ENCODE measurements at places on chromosomes 16 and 17.

GRCh38 chr17:8225813-8226535 lies 15.6 kb upstream of the AURKB start:
- DNase-seq = peak; percentile 57

DNA sequence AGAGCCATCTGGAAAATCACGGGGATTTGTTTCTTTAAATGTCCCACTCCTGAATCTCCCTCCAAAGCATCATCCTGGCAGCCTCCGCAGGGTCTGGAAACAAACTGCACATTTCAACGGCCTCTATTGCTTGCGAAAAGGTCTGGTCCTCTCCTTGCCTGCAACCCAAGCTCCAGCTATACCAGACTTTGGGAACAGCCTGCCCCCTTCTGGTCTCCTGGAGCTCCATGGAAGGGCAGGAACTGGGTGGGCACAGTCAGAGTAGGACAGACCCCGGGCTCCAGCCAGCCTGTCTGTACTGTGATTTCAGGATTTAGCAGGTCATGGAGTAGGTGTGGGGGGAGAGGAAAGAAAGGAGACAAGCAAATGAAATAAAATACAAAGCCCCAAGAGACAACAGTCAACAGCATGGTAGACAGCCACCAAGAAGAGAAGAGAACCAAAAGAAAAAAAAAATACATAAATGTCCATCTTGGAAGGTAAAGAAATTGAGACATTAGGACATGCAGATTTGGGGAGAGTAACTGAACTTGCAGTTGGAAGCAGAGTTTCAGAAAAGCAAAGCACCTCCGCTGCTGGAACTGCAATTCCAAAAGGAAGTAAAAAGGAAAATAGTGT lies 2.7 kb downstream of the XYLT1 start:
- peak; percentile 64 for DNase-seq

DNA sequence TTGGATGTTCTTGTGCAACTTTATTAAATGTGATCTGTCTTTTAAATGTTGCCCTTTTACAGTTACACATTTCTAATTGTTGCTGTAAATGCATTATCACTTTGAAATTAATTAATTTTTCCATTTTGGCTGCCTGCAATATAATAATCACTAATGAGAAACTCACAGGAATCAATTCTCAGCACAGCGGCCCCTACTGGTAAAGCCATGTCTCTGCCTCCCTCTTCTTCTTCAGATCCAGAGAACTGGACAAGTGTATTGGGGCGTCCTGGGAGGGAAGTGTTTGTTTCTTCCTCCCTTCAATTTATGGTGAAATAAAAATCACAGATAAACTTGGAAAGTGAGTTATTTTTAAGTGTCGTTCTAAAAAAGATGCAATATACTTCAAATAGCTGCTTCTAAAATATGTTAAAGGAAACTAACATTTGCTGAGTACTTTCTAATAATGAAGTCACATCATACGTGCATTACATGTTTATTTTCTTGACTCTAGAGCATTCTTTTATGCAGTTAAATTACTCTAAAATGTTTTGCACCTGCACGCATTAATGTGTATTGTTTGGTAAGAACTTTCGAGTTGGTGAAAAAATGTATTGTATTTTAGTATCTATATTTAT lies 338.0 kb downstream of the WWOX start:
- no peak for DNase-seq

DNA sequence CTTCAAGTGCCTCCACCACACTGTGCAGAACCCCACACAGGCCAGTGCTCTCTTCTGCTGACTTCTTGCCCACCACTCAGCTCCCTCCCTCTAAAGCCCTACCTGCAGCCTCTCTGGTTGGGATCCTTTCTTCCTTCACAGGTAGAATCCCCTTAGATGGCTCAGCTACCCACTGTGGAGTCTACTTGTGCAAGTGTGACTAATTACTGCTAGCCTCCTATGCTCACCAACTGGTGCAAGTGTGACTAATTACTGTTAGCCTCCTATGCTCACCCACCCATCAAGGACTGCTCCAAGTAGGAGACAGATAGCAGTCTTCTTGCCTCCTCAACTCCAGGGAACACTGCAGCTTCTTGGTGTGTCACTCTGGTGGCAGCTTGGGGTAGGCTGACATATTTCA lies 43.6 kb downstream of the TEX14 start:
- DNase-seq = no peak

GRCh38 chr17:30379303-30379902 lies 676 bp downstream of the CPD start:
- DNase-seq = no peak

DNA sequence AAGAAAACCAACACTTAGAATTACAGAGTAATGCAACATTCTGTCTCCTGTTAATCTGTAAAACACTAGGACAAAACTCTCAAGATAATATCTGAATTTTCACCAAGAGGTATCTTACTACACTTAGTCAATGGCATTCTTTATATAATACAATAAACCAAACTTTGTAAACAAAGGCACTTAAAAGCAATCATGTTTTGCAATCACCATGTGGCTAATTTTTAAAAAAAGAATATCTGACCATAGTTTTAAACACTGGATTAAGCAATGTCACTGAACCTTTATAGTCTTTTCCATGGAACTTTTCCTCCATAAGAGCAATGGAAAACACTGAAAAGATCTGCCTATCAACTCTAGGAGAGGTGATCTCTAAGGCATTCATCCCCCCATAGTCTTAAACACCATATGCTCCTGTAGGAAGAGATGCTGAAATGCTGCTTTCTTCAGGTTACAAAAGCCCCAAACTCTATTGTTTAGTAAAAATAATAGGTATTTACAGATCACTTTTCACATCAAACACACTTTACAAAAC lies 144.2 kb upstream of the CORO6 start:
- no peak for DNase-seq

- DNase-seq = no peak
These were observed 51.8 kb downstream of the TEKT5 start for GRCh38 chr16:10642964-10643363.

GRCh38 chr16:15054357-15055140 lies 1.3 kb downstream of the NTAN1 start:
- no peak for DNase-seq

DNA sequence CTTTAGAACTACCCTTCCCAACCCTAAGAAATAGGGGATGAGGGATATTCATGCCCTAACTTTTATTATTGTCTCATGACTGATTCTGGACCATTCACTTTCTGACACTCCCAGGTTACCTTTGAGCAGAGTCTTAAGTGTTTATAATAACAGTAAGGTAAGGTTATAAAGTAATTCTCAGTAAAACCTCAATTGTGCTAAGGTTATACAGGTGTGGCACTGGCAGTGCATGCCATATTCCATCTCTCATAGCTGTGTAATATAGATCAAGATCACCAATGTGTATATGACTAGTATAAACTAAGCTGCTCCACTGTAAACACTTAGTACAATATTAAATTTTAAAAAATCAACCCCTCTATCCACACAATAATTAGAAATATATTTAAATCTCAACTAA lies 89.1 kb downstream of the KCNJ2 start:
- no peak for DNase-seq

DNA sequence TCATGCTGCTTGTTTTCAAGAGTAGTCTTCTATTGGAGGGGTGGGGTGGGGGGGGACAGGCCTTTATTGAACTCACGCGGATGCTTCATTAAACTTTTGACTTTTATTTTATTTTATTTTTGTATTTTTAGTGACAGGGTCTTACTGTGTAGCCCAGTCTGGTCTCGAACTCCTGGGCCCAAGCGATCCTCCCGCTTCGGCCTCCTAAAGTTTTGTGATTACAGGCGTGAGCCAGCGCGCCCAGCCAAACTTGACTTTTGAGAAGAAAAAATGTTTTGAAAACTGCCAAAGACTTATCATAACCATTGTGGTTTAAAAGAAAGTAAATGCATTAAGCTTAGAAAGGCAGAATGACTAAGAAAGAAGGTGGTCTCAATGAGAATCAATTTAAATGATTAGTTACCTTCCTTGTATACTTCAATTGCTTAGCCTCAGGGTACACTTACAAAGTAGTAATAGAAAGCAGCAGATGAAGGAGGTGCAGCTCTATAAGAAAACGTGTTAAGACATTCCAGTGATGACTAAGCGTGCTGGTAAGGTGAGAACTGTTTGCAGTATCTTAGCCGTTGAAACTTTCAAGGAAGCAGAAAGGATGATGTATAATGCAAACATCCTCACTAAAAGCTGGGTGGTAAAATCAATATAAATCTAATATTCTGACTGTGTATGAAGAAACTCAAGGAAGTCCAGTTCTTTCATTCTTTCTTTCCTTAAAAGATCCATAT lies 1.2 kb downstream of the AP2B1 start:
- DNase-seq = no peak

- DNase-seq = no peak
These were observed 17.1 kb downstream of the ZNHIT3 start for GRCh38 chr17:36503456-36504155.

DNA sequence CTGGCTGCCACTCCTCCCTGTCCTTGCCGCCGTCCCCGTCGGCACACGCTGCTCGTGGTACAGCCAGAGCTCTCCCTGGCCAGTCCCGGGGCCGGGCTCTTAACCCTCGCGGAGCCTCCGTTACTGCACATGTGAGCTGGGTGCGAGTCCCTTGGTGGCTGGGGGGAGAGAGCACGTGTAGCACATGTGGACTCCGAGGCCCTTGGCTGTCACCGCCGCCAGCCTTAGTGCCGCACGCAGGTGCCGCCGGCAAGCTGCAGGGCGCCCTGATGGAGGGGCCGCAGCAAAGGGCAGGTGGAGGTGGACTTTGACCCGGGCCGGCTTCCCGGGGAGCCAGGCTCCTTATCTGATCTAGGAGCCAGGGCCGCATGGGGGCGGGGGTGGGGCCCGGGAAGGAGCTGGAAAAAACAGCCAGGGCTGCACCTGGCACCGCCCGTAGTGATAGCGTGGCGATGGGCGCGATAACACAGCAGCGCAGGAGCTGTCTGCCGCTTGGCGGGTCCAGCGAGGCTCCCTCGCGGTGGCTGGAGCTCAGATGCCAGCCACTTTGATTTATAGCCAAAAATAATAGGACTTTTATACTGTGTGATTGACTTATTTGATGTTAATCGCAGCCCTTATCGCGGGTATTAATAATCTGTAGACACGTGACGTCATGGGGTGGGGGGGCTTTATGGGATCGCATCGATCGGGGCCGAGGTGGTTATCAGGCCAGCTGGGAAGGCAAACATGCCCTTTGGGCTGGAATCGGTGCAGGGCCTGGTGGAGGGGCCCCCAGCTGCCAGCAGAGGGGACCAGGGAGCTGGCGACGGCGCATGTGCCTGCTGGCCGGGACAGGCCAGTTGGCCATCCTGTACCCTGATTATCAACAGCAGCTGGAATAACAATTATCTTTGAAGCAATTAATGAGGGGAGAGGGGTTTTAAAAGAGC lies 35.1 kb downstream of the ZFPM1 start:
- DNase-seq = no peak

- DNase-seq = no peak
These were observed 2.0 kb upstream of the ABCC3 start for GRCh38 chr17:50632637-50633036.

DNA sequence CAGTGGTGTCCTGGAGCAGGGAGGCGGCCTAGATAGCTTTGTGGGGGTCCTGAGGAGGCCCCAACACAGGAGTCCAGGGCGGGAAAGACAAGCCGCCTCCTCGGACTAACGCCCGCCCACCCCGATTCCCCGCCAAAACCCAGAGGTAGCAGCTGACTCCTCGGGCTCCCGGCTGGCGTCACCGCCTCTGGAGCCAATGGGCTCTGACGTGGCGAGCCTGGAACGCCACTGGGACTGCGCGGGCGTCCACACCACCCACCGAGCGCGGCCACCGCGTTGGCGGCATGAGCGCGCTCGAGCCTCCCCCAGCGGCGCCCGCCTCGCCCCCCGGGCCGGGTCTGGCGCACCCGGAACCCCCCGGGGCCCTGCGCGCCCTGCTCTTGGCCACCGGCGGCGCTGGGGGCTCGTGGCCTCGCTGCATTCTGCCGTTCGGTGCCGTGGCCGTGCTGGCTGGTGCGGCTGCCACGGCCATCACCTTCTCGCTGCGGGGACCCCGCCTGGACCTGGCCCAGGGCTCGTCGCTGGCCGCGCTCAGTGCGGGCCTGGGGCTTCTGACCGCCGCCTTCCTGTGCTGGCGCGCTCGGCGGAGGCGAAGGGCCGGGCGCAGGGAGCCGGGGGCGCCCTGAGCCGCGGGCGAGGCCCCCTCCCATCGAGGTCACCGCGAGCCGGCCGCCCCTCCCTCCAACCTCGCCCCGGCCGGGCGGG lies 3.4 kb upstream of the NTN3 start:
- peak; percentile 25 for DNase-seq

DNA sequence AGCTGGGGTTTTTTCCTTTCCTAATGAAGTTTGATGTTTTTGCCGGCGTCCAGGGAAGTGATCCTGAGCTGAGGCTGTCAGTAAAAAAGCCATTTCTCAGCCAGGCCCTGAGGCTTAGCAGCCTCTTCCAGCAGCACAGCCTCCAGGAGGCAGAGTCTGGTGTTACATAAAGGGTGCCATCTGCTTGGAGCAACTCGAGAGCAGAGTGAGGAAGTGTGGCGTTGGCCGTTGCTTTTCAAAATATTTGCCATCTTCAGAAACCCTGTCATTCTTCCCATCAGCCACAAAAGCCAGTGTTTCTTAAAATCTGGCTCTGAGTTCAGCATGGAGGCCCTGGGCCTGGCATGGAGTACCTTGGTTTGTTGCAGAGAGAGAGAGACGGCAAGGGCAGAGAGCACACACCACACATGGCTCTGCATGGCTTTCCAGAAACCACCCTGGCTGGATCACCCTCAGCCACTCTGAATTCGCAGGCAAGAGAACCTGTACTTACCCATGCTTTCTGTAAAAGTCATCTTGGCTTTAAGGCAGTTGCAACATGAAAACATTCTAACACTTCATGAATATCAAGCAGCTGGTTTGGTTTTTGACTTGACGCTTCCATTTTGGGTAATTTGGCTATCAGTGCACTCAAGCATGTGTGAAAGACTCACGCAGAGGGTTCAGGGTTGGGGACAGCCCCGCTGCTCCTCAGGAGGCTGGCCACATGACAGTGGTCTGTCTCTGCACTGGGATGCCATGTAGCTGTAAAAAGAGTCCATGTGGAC lies 21.0 kb downstream of the PMM2 start:
- no peak for DNase-seq

- DNase-seq = no peak
These were observed 59.5 kb downstream of the USP22 start for GRCh38 chr17:20983359-20983637.

DNA sequence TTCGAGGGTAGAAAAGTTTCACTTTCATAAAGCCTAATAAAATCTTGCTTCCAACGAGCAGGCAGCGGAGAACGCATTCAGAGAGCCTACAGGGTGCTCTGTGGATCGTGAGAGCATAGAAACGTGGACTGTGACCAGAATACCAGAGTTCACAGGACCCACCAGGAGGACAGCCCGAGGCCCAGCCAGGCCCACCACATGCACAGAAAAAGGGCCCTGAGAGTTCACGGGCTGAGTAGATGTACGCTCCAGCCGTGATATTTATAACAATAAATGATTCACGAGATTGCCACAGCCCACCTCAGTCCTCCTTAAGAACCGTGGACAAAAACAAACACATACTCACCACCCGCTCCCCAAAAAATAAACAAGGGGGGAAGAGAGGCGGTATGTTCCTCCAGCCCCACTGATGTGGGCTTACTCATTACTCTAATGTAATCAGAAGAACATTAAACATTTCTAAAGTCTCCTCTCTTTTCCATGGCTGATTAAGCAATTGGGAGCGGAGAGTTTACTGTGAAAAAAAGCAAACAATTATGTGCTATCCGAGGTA lies 207.2 kb downstream of the C16orf78 start:
- DNase-seq = no peak
